Mesothelial cell of epicardium (in vitro differentiated cells): ENCODE measurements at places on chromosomes 5 and 9.

GRCh38 chr5:38615042-38615441 is 58.6 kb upstream of the LIFR start:
- no peak for DNase-seq

- DNase-seq, result no peak
These were observed 1.7 kb downstream of the ADRA1B start for GRCh38 chr5:159917994-159918393.

DNA sequence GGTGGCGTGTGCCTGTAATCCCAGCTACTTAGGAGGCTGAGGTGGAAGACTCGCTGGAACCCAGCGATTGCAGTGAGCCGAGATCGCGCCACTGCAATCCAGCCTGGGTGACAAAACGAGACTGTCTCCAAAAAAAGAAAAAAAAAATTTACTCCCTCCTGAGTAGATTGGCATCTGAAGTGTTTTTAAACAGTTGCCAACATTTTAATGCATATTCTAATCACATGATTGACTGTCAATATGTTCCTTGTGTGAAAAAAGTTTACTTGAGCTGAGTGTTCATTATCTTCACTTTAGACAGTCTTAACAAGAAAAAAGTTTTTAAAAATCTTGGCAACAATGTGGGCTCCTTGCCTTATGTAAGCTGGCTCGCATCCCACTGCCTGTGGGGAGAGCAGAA is 53.8 kb downstream of the AGXT2 start:
- no peak for DNase-seq

GRCh38 chr5:135124128-135124527 is 90.1 kb upstream of the PITX1 start:
- DNase-seq, result no peak

- DNase-seq, result no peak
These were observed 24.6 kb downstream of the PIK3R1 start for GRCh38 chr5:68240202-68240601.

GRCh38 chr5:464843-465590 is 22.0 kb downstream of the EXOC3 start:
- no peak for DNase-seq

GRCh38 chr5:140821375-140822280 is at the start of gene PCDHA5:
PCDHA5 (plus strand) TSS chr5:140821613.
- no peak for DNase-seq

DNA sequence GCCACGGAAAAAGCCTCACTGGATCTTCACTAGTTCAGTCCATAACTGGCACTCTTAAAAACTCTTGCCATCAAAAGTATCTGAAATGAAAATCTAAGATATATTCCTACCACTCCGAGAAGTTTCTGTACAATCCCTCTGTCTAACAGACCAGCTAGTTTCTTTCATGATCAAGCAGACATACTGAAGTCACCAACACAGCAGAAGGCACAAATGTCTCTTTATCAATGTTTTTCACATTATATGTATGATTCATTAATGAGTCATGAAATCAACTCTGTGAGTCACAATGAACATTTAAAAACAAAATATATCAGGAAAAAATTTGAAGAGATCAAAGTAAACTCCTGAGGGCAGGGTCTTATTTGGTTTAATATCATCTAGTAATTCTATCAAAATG is 50.8 kb downstream of the F2R start:
- DNase-seq, result no peak

- DNase-seq, result no peak
These were observed 111.1 kb upstream of the IFNK start for GRCh38 chr9:27412963-27413362.

DNA sequence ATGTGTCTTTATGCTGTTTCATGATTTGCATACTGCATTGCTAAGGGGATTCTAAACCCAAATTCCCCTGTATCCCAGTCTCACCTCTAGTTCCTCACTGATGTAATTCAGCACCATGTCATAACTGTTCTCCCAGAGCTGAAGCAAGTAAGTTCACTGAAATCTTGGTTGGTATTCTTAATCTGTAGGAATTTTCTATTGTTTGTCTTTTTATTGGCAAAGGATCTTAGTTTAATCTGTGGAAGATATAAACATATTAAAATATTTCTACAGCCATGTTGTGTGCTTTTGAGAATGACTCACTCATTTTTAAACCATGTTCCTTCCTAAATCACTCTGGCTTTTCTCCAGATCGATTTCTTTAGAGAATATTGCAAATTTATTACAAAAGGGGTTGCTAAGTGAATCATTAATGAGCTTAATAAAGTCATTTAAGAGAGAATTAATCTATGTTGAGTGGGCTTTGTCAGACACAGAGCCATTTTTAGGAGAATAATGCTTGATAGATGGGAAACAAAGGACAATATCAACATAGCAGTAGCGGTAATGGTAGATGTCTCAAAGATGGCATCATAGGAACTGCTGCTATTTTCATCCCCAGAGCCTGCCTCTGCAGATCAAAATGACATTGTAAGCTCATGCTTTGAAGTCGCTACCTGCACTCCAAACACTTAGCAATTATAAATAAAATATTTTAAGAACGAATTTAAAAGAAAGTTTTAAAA is 110.0 kb downstream of the ENC1 start:
- DNase-seq, result no peak

GRCh38 chr5:115424030-115424429 is 120.5 kb downstream of the FEM1C start:
- DNase-seq, result no peak

GRCh38 chr9:7185612-7186011 is 427.8 kb downstream of the KDM4C start:
- no peak for DNase-seq

GRCh38 chr5:37187465-37187977 is 61.7 kb downstream of the CPLANE1 start:
- DNase-seq, result no peak

GRCh38 chr9:113515862-113516261 is 52.3 kb downstream of the RGS3 start:
- no peak for DNase-seq

DNA sequence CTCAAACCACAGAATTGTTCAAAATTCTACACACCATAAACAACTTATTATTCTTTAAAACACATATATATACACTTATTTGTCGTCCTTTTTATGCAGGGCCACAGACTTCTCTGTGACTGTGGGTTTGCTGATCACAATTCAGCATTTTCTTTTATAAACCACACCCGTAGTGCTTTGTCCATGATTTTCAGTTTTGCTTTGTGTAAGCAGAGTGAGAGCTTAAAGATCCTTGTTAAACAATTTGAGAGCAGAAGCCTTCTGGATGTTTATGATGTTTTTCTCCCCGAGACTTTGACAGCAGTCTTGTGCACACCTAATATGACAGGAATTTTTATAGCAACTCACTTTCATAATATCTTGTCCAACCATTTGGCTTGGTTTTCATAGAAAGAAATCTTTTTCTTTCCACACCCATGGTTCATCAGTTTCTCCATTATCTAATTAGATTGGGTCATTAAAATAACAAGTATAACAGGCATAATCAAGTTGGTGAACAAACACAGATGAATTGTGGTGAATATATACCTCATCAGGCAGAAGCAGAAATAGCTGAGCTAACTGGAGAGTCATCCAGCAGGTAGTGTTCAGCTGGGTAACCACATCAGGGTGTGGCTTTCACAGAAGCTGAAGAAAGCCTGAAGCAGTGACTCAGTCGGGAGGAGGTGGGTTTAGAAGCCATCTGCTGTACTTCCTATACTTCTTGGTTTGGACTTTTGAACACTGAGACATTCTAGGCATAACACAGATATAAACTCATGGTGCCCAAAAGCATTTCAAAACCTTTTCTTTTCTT is 232.8 kb downstream of the DOCK8 start:
- no peak for DNase-seq

GRCh38 chr9:134297083-134297410 is 29.2 kb upstream of the RXRA start:
- no peak for DNase-seq

DNA sequence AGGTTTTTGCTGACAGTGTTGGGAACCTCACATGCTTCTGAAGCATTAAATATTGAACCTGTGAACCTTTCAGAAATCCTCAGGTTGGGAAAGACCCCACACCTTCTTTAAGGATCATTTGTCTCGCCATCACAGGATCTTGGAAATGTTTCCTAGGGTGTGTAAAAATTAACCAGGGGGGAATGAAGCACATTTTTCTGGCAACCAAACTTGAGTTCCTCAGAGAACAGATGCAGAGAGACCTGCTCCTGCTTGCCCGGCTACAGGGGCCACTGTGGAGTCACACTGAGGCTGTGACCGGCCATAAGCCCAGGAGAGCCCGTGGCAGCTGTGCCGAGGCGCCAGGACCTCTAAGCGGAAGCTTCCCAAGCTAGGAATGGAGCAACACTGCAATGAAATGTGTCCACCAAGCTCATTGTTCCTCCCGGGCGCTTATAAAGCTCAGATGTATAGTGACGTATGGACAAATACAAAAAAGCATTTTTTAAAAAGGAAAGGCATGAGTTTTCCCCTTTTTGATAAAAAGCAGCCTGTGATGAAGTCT is 7.7 kb downstream of the CXCL14 start:
- no peak for DNase-seq

DNA sequence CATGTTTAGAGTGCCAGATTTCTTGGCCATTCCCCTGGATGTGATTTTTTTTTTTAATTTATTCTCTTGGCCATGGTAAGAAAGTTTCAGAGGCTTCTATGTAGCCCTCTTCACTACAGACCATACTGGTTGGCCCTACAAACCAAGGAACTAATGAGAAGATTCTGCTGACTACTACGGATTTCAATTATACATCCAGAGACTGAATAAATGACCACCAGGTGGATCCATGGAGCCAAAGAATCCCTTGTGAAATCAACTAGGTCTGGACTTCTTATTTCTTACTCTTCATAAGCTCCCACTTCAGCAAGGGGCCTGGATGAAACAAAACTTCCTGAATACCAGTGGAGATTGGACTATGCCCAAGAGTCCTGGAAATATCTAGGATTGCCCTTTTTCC is 27.6 kb downstream of the ZNF622 start:
- no peak for DNase-seq

DNA sequence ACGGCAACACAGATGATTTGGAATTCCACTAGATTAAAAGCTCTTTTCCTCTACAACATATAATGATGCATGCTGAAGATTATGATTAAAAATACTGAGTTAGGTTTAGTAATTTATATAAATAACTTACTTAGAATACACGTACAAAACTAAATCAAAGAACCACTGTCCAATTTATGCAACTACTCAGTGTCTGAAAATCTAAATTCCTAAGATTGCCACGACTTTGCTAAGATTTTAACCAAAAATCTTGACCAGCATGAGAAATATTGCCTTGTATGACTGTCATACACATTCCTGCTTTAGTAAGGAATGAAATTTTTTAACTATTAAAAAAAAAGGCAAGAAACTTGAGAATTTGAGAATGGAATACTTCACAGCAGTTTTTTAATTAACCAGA is 292.4 kb downstream of the ZNF608 start:
- no peak for DNase-seq

GRCh38 chr9:131167146-131167692 is 41.8 kb downstream of the NUP214 start:
- DNase-seq, result no peak

- no peak for DNase-seq
These were observed 33.5 kb downstream of the RGS3 start for GRCh38 chr9:113497051-113497450.

GRCh38 chr9:114174876-114175771 is 19.8 kb downstream of the COL27A1 start:
- DNase-seq, result peak; percentile 52

DNA sequence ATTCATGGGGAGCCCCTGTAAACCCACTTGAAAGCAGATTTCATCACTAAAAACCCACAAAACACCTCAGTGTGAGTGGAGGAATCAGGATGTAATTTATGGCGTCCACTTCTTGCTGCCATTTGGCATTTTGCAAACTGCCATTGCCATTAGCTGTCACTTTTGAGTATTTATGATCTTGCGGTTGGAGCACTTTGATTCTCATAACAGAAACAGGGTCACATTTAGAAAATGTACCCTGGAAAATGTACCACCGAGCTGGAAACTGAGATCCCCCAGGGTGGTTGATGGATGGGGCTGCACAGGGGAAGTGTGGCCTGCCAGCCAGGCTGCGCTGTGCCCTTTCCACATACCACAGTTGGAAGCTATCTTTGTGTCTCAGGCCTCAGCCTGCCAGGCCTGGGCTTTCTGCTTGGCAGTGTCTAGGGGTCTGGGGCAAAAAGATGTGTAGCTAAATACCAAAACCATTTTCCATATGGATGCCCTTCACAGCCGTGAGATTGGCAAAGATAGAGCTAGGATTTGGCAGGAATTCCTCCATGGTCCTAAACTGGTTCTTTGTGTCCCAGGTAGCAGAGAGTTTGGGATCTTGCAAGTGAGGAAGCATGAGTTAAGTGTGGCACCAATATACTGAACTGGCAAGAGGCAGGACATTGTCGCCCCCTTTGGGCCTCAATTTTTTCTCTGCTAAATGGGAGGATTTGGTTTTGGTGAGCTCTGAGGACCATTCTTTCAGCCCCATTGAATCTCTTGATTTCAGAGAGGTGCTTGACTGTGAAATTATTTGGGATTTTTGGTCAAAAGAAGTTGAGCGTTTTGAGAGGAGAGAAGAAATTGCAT is 46.2 kb downstream of the GALNT10 start:
- no peak for DNase-seq

- DNase-seq, result no peak
These were observed 93.8 kb upstream of the FANCC start for GRCh38 chr9:95411054-95411892.

- no peak for DNase-seq
These were observed 86.5 kb downstream of the HMCN2 start for GRCh38 chr9:130352081-130352480.

- DNase-seq, result no peak
These were observed 105.1 kb downstream of the EHMT1 start for GRCh38 chr9:137723783-137724445.

- no peak for DNase-seq
These were observed 15.5 kb upstream of the AKNA start for GRCh38 chr9:114403153-114403756.

GRCh38 chr5:138961221-138961620 is 86.1 kb upstream of the LRRTM2 start:
- DNase-seq, result no peak

GRCh38 chr5:175211956-175212756 is 231.8 kb downstream of the DRD1 start:
- DNase-seq, result no peak

DNA sequence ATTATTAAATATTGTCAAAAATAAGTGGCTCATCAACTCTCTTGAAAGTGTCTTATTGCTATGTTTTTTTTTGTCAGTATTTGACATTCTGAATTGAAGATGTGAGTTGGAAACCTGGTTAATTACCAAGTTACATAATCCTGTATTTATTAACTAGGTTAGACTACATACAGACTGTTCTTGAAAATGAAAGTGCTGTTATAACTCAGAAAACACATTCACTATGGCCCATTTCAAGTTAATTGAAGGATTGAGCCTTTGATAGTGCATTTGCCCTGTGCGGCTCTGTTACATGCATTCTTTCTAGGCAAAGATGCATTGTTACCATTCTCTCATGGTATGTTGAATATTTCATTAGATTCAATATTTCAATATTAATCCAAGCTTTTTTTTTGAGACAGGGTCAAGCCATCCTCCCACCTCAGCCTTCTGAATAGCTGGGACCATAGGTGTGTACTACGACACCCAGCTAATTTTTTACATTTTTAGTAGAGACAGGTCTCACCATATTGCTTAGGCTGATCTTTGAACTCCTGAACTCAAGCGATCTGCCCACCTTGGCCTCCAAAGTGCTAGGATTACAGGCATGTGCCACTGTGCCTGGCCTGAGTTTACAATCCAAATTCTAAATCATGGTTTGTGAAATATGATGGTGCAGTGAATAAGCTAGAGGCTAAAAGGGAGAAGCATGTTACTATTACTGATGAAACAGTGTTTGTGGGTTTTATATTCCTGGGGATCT is 10.0 kb downstream of the CTNNA1 start:
- no peak for DNase-seq

GRCh38 chr5:177087398-177088005 is 787 bp downstream of the FGFR4 start:
- DNase-seq, result no peak
